ENCODE measurements at places on chromosomes 4 and X.

- no peaks in the 10 kb centered on the region for H3K36me3 ChIP-seq
- no peaks in the 10 kb centered on the region for H3K4me1 ChIP-seq
- H3K27ac ChIP-seq: no peak overlapping the region
- no peak for DNase-seq
- H3K27me3 ChIP-seq: no peaks in the 10 kb centered on the region
Observed at GRCh38 chr4:93865650-93866049, 37.1 kb downstream of the ATOH1 start.

DNA sequence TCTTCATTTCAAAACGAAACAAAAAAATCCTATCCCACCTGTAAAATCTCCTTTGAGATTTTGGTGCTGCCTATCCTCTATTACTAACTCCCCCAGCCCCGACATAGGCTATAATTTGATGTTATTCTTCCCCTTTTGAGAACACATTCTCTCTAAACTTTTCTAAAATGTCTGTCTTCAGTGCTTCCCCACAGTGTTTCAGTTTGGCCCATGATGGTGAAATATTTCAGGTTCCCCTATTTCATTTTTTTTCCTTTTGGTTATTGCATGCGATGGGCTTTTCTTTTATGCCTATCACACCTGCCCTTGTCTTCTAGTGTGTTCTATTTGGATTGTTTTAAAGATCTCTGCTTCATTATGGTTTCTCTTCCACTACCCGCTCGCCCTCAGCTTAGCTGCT lies 14.7 kb downstream of the BCORL1 start:
- no peak overlapping the region for H3K4me3 ChIP-seq
- H3K27ac ChIP-seq: no peak overlapping the region
- DNase-seq: no peak

DNA sequence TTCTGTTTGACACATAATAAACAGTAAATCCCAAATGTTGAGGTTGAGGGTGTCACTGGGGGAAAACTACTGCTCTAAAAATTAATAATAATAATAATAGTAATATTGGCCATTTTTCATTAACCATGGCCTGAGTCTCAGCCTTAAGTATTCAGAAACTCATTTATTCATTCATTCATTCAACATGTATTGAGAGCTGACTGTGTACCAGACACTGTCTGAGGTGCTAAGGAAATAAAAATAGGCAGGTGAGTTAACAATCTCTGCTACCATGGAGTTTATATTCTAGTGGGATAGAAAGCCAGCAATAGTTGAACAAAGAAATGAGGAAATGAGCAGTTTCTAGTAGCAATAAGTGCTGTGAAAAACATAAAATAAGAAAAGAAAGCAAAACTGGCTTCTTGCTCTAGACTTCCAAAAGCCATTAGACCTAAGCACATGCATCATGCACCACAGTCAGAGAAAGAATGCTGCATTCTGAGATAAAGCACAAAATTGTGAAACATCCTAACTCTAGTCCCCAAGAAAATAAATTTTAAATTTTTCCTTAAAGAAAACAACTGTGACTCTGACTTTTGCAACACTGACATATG lies 278.7 kb downstream of the RCHY1 start:
- no peak for DNase-seq
- H3K36me3 ChIP-seq: no peaks in the 10 kb centered on the region
- H3K4me3 ChIP-seq: no peak overlapping the region
- no peak overlapping the region for H3K27ac ChIP-seq
- H3K27me3 ChIP-seq: no peaks in the 10 kb centered on the region
- no peaks in the 10 kb centered on the region for H3K4me1 ChIP-seq

DNA sequence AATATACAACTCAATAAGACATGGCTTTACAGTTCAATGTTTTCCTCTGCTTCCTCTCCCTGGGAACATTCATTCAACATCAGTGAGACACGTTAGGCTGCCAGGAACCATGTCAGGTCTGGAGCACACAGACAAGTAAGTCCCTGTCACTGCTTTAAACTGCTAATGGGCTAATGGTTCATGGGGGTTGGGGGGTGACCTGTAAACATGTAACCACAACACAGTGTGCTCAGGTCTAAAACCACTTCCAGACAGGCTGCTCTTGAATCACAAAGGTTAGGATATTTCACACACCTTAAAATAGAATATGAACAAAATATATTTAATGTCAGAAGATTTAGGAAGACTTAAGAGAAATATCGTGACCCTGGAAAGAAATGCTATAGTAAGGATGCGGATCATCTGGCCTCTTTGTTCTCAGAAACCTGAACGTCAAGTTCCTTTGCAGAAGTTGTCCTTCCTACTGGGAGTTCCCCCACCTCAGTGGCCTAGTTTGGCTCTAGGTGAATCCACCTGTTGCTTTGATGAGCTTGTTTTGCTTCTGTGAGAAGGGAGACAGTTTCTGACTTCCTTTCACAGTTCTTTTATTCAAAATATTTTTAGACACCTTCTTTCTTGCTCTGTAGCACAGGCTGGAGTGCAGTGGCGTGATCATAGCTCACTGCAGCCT lies 359.9 kb downstream of the UNC5C start:
- peaks cover 14% of the 10 kb centered on the region for H3K4me1 ChIP-seq
- H3K27me3 ChIP-seq: no peaks in the 10 kb centered on the region
- H3K36me3 ChIP-seq: no peaks in the 10 kb centered on the region
- no peak overlapping the region for H3K4me3 ChIP-seq

GRCh38 chr4:74450298-74450683 lies 5.4 kb downstream of the AREG start:
- H3K27me3 ChIP-seq: no peaks in the 10 kb centered on the region
- H3K4me1 ChIP-seq: peaks cover 4% of the 10 kb centered on the region
- no peak overlapping the region for H3K4me3 ChIP-seq
- H3K27ac ChIP-seq: no peak overlapping the region

DNA sequence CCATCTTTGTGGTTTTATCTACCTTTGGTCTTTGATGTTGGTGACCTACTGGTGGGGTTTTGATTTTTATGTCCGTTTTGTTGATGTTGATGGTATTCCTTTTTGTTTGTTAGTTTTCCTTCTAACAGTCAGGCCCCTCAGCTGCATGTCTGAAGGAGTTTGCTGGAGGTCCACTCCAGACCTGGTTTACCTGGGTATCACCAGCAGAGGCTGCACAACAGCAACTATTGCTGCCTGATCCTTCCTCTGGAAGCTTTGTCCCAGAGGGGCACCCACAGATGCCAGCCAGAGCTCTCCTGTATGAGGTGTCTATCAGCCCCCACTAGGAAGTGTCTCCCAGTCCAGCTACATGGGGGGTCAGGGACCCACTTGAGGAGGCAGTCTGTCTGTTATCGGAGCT lies 199.3 kb upstream of the WDFY3 start:
- no peaks in the 10 kb centered on the region for H3K27me3 ChIP-seq
- no peaks in the 10 kb centered on the region for H3K4me1 ChIP-seq
- H3K36me3 ChIP-seq: no peaks in the 10 kb centered on the region
- H3K4me3 ChIP-seq: no peak overlapping the region

- DNase-seq: no peak
- peaks cover 30% of the 10 kb centered on the region for H3K4me1 ChIP-seq
- no peak overlapping the region for H3K4me3 ChIP-seq
- H3K36me3 ChIP-seq: no peaks in the 10 kb centered on the region
- H3K27me3 ChIP-seq: no peaks in the 10 kb centered on the region
Observed at GRCh38 chrX:41110801-41111625, 25.8 kb downstream of the USP9X start.

GRCh38 chr4:917466-917865 lies 14.7 kb downstream of the GAK start:
- H3K36me3 ChIP-seq: peaks cover 11% of the 10 kb centered on the region
- H3K27me3 ChIP-seq: no peaks in the 10 kb centered on the region
- H3K4me1 ChIP-seq: peaks cover 37% of the 10 kb centered on the region

DNA sequence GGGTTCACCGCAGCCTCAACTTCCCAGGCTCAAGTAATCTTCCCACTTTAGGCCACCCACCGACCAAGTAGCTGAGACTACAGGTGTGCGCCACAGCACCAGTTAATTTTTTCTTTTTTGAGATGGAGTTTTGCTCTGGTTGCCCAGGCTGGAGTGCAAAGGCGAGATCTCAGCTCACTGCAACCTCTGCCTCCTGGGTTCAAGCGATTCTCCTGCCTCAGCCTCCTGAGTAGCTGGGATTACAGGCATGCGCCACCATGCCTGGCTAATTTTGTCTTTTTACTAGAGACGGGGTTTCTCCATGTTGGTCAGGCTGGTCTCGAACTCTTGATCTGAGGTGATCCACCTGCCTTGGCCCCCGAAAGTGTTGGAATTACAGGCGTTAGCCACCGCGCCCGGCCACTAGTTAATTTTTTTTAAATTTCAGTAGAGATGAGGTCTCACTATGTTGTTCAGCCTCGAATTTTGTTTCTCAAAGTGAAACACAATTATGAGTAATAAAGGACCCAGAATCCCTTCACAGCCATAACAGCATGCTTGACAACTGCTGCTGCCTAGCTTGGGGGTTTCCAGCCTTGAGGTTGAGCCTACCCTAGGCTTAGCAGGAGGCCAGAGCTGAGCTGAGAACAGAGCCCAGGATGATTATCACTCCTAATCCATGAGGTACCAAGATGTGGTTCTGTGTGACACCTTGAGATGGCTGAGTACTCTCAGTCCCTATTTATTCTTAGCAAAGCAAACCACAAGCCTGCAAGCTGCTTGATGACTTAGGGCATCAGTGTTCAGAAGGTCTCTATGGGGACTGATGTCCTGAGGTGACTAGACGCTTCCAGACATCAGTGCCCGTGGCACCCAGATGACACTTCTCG lies 41.6 kb upstream of the NKRF start:
- DNase-seq: peak; percentile 57
- no peaks in the 10 kb centered on the region for H3K27me3 ChIP-seq
- H3K36me3 ChIP-seq: peaks cover 9% of the 10 kb centered on the region
- H3K4me3 ChIP-seq: no peak overlapping the region

DNA sequence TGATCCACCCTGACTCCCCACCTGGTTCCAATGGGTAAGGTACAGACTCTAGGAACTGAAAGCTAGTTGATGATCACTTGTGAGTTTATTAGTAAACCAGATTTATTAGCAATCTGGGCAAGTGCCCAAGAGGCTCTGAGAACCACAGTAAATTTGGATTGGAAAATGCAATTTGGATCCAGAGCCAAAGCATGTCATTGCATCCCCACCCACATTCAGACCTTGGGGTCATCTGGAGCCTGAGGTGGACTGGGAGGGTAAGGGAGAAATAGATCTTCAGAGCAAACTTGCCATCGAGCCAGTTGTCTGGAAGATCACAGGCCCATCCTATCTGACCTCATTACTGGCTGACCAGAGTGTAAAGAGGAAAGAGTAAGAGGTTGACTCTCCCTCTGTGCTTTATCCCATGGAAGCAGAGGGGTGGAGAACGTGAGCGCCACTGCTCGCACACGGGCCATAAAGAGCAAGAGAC lies 78.7 kb upstream of the RASGEF1B start:
- no peaks in the 10 kb centered on the region for H3K27me3 ChIP-seq
- H3K4me1 ChIP-seq: no peaks in the 10 kb centered on the region
- H3K36me3 ChIP-seq: no peaks in the 10 kb centered on the region
- no peak overlapping the region for H3K27ac ChIP-seq
- no peak overlapping the region for H3K4me3 ChIP-seq
- DNase-seq: no peak

DNA sequence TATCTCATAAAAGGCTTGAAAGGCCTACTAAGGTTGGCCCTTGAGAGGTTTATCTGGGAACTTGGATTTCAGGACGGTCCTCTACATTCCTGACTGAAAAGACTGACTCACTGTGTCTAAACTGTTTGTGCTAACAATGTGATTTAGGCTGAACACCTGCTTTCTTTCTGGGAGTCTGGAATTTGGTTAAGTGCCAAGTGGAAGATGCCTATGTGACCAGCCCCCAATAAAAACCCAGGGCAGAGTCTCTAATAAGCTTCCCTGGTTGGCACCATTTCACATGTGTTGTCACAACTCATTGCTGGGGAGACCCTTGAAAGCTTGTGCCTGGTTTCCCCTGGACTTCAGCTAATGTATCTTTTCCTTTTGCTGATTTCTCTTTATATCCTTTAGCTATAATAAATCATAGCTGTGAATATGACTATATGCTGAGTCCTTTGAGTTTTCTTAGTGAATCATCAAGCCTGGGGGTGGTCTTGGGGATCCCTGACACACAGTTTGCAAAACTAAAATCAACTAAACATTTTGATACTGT lies 55.1 kb downstream of the GPR82 start:
- H3K36me3 ChIP-seq: no peaks in the 10 kb centered on the region
- no peak overlapping the region for H3K4me3 ChIP-seq
- H3K27ac ChIP-seq: no peak overlapping the region
- no peaks in the 10 kb centered on the region for H3K4me1 ChIP-seq
- no peaks in the 10 kb centered on the region for H3K27me3 ChIP-seq
- no peak for DNase-seq

DNA sequence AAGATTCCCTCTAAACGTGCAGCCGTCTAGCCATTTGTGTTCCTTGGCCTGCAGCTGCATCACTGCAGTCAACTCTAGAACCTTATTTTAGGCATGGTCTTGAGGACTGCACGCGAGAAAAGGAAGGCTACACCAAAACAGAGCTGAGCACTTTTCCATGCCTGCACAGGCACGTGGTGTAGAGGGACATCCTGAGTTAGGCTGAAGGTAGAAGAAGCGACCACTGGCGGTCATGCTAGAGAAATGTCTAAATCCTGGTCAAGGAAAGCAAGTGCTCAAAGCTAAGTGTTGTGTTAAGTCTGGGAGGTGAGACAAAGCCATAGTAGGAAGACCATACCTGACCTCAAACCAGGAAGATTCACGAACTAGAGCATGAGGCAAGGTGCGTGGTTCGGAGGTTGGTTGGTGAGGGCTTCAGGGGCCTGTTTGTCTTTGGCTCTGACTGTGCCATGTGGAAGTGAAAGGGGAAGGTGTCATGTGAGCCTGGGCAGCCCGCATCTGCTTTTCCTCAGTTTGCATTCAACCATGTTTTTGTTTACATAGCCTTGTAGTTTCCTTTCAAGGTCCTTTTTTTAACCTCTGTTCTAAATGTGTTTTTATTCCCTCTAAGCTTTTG lies 203.8 kb downstream of the AASDH start:
- no peak overlapping the region for H3K27ac ChIP-seq
- DNase-seq: no peak
- H3K27me3 ChIP-seq: peaks cover 7% of the 10 kb centered on the region
- no peak overlapping the region for H3K4me3 ChIP-seq

- H3K36me3 ChIP-seq: no peaks in the 10 kb centered on the region
- no peaks in the 10 kb centered on the region for H3K4me1 ChIP-seq
- H3K4me3 ChIP-seq: no peak overlapping the region
- H3K27me3 ChIP-seq: no peaks in the 10 kb centered on the region
- DNase-seq: no peak
- no peak overlapping the region for H3K27ac ChIP-seq
Observed at GRCh38 chr4:10811991-10812390, 127.4 kb upstream of the CLNK start.

GRCh38 chr4:154942176-154942575 lies 161.1 kb downstream of the RBM46 start:
- H3K36me3 ChIP-seq: no peaks in the 10 kb centered on the region
- H3K4me3 ChIP-seq: no peak overlapping the region
- DNase-seq: no peak
- no peak overlapping the region for H3K27ac ChIP-seq
- H3K27me3 ChIP-seq: no peaks in the 10 kb centered on the region

Data from T-cell (primary cell).